ENCODE measurements at places on chromosomes 5 and 9.

- DNase-seq, result no peak
These were observed 289.6 kb downstream of the ANXA1 start for GRCh38 chr9:73441223-73441622.

DNA sequence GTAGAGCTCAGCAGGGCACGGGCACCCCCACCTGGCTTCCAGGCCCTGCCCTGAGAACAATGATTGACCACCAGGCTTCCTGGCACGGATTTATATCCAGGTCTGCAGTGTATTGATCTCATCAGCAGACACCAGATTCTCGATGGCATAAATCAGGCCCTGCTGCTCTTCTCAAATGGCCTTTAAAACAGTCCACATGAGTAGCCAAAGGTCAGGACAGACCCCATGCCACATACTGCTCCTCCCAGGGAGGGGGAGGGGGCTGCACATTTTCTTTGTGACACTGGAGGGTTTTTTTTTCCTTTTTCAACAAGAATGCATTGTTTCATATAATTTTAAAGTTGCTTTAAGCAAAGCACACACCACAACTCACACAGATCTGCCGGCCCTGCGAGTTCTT is 85.4 kb downstream of the SEMA4D start:
- DNase-seq, result no peak

- DNase-seq, result no peak
These were observed 95.7 kb downstream of the NFIB start for GRCh38 chr9:14218253-14218652.

- no peak for DNase-seq
These were observed 21.9 kb upstream of the NOTCH1 start for GRCh38 chr9:136567651-136568287.

GRCh38 chr5:150077996-150078801 is 8.2 kb downstream of the CSF1R start:
- DNase-seq, result no peak

- no peak for DNase-seq
These were observed 376.3 kb upstream of the ACTBL2 start for GRCh38 chr5:57858905-57859304.

DNA sequence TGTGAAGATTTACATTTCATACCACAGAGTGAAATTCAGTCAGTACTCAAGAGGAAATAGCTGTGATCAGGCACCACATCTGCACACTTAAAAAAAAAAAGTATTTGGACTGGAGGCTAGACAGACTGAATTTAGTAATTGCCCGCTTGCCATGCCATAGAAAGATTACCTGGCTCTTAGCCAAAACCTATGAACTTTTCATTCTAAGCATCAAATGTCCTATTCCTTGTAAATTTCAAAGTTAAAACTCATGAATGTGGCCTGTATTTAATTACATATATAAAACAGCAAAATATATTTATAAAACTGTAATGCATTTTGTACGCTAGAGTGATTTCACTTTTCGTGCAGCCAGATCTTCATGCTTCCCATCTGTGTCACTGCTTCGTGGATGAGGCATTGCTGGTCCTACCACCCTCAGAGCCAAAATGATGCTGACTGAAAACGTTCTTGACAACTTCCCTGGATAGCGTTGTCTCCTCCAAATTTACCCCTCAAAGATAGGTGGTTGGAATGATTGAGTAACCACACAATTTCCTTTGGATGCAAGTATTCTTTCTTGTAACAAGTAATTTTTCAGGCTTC is 447.9 kb upstream of the SGCD start:
- no peak for DNase-seq

DNA sequence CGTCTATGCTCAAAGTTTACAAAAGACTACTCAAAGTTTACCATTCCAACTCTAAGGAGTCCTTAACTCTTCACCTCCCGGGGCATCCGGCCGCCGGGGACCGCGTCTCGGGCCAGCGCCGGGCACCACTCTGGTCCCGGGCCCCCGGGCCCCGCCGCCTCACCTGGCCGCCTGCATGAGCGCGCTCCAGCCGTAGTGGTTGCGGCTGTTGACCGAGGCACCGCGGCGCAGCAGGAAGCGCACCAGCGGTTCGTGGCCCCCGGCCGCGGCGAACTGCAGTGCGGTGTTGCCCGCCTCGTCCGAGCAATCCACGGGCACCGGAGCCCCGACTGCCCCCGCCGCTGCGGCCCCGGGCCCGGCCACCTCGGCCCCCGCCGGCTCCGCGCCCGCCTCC is 388 bp downstream of the ANKS6 start:
- no peak for DNase-seq
